ENCODE measurements at places on chromosomes 12 and 14. TPM values are rescaled to one million over a fixed set of nuclear protein-coding genes. Genes with fewer than 3 reads are reported as not detected.

- peak; percentile 73 for DNase-seq
- peaks cover 2% of the 10 kb centered on the region for H3K27me3 ChIP-seq
- no peaks in the 10 kb centered on the region for H3K36me3 ChIP-seq
- peaks cover 29% of the 10 kb centered on the region for H3K4me1 ChIP-seq
These were observed 846.7 kb downstream of the TMEM121 start for GRCh38 chr14:106372870-106373652.

- DNase-seq, result no peak
- peaks cover 26% of the 10 kb centered on the region for H3K36me3 ChIP-seq
- H3K27me3 ChIP-seq, result no peaks in the 10 kb centered on the region
- peaks cover 38% of the 10 kb centered on the region for H3K4me1 ChIP-seq
- H3K4me3 ChIP-seq, result no peak overlapping the region
These were observed 32.9 kb upstream of the SYCP3 start for GRCh38 chr12:101772012-101772775.

DNA sequence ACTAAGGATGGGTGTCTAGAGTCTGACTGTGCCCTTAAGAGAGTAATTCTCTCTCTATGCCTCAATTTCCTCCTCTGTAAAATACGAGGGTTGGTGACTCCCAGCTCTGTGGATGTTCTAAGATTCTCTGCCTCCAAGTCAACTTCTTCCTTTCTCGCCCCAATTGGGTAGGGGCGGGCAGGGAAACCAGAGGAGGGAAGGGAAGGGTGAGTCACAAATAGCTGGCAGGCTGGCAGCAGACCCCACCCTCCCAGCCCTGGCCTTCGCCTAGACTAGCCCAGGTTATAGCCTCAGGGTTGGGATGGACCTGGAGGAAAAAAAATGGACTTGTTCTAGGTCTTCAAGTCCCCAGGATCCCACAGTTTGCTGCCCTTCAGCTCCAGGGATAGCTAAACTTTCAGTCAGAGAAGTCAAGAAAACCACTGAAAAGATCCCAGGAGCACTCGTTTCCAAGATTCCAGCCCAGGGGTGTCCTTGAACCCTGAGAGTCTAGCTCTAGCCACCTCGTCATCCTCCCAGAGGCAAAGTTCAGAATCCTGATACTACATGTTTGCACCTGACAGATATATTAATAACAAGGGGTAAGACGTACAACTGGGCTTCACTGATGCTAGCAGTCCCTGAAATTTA, 2.3 kb downstream of the DGKA start:
- peaks cover 78% of the 10 kb centered on the region for H3K4me1 ChIP-seq
- peak overlapping the region; percentile 80 for H3K27ac ChIP-seq
- H3K36me3 ChIP-seq, result peaks cover 54% of the 10 kb centered on the region
- no peak for DNase-seq
- peak overlapping the region; percentile 99 for H3K4me3 ChIP-seq
- H3K27me3 ChIP-seq, result no peaks in the 10 kb centered on the region

GRCh38 chr12:108282676-108283075, 56.4 kb downstream of the CMKLR1 start:
- no peak for DNase-seq
- H3K4me1 ChIP-seq, result peaks cover 4% of the 10 kb centered on the region
- peaks cover 1% of the 10 kb centered on the region for H3K27me3 ChIP-seq
- no peak overlapping the region for H3K27ac ChIP-seq
- H3K4me3 ChIP-seq, result no peak overlapping the region
- H3K36me3 ChIP-seq, result no peaks in the 10 kb centered on the region

DNA sequence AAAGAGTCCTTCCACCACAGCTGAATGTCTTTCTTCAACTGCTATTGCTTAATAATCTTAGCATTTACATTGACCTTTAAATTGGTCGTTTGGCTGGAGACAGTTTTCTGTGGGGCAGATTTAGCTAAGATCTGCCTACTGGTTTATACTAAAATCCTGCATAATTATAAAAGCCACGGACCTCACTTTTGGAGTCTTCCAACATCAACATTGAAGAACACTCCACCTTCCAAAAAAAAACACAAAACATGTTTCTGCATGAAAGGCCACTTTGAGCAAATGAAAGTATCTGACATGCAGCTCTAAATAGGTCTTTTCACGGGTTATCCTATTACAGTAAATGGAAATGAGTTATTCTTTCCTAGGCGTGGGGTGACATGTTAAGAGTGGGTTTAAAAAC, 57.0 kb upstream of the KRR1 start:
- H3K4me3 ChIP-seq, result no peak overlapping the region
- peaks cover 9% of the 10 kb centered on the region for H3K27me3 ChIP-seq
- no peak for DNase-seq
- no peaks in the 10 kb centered on the region for H3K36me3 ChIP-seq

- peaks cover 10% of the 10 kb centered on the region for H3K36me3 ChIP-seq
- no peak overlapping the region for H3K4me3 ChIP-seq
These were observed 198.0 kb downstream of the FOXN3 start for GRCh38 chr14:89219051-89219450.

- DNase-seq, result no peak
- peak overlapping the region; percentile 71 for H3K4me3 ChIP-seq
- peaks cover 50% of the 10 kb centered on the region for H3K4me1 ChIP-seq
These were observed 90.3 kb downstream of the RPS6KA5 start for GRCh38 chr14:90970167-90970600.

DNA sequence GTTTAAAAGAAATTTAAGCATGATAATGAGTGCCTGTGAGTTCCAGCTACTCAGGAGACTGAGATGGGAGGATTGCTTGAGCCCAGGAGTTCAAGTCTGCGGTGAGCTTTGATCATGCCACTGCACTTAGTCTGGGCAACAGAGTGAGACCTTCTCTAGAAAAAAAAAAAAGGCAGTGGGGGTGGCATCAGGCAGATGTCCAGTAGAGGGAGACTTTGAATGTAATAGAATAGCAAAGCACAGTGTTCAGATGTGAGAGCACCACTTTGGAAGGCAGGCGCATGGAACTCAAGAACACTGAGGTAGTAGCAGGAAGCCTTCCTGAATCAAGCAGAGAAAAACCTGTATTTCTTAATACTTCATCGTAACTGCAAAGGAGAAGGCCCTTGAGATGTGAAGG, 394.5 kb upstream of the GARIN6 start:
- H3K27ac ChIP-seq, result no peak overlapping the region
- H3K4me1 ChIP-seq, result no peaks in the 10 kb centered on the region
- H3K4me3 ChIP-seq, result no peak overlapping the region
- no peaks in the 10 kb centered on the region for H3K27me3 ChIP-seq
- H3K36me3 ChIP-seq, result no peaks in the 10 kb centered on the region

GRCh38 chr12:65126482-65126881, 5.4 kb upstream of the WIF1 start:
- H3K27me3 ChIP-seq, result peaks cover 26% of the 10 kb centered on the region
- no peak for DNase-seq
- H3K4me3 ChIP-seq, result no peak overlapping the region
- H3K27ac ChIP-seq, result no peak overlapping the region
- no peaks in the 10 kb centered on the region for H3K4me1 ChIP-seq

DNA sequence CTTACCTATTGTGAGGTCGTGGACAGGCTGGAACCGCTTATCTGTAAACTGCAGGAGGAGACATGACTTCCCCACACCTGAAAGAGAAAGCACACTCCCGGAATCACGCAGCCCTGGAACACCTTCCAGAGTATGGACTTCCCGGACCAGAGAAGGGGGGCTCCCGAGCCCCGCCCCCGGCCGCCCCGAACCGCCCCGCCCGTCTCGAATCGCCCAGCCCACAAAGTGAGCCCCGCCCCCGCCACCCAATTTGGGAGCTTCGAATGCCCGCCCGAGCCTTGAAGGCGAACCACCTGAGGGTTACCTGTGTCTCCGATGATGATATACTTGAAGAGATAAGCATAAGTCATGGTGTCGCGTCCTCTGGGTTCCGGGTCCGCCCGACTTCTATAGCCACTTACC, 235 bp downstream of the RAB2B start:
- H3K4me3 ChIP-seq, result peak overlapping the region; percentile 100

DNA sequence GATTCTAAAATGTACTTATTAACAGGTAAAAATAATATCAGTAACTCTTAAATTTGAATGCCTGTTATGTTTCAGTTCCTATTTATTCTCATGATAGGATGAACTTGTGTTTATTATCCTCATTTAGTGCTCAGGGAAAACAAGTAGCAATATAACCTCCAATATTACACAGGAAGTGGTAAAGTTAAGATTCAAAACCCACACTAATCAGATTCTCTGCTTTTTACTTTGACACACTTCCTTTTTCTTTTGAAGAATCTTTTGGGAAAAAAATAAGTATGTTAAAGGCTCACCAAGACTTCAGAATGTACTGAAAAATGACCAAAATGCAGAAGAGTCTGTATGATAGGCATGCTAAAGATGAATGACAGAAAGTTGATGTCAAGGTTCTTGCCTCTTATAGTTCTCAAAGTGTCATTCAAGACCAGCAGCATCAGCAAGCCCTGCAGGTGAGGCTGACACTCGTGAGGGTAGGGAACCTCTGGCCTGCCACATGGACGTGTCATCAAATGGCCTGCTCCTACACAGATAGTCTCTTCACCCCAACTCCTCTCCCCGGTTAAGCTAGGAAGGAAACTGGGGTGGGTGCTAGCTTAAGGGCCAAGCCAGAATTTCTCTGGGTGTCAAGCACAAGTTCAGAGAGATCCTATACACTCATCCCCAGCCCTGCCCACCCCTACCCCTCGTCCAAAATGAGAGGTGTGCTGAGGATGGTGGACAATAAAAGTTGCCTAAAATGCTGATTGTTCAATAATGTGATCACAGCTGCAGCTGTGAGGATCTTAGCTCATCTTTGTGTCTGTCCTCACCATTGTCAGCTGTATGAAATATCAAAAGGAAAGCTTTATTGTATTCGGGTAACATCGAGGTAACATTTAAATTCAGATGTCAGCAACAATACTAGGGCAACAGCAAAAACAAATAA, 6.3 kb downstream of the TBPL2 start:
- H3K4me3 ChIP-seq, result no peak overlapping the region
- no peak overlapping the region for H3K27ac ChIP-seq
- H3K27me3 ChIP-seq, result peaks cover 4% of the 10 kb centered on the region
- DNase-seq, result no peak
- H3K36me3 ChIP-seq, result no peaks in the 10 kb centered on the region

GNG2 gene
- total RNA-seq, result 126 TPM

GABARAPL1 gene
- total RNA-seq, result 6.6 TPM

SERPINA9 gene
- not detected for total RNA-seq

CABP1 gene
- total RNA-seq, result not detected
